Neural progenitor cell (in vitro differentiated cells): ENCODE measurements at places on chromosomes 5 and 9.

DNA sequence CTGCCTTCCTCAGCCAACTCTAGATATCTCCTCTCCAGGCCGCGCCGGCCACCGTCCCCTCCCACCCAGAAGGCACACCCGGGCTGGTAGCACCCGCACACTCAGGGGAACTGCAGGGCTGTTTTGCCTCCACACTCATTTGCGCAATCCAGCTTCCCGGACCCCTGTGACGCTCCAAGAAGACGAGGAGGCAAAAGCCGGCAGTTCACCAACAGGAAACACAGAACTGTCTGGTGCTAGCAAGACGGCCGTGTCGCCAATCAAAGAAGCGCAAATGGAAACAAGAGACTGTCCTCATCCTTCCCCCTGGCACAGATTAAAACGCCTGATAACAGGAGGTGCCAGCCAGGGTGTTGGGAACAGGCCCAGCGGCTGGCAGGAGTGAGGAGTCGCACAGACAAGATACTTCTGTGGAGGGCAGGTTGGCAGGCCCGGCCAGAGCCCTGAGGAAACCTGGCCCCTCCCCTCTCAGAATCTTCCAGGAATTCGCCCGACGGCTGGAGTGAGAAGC, 7.8 kb downstream of the AGPAT2 start:
- DNase-seq: no peak

GRCh38 chr5:36305571-36306326, 4.0 kb upstream of the RANBP3L start:
- no peak for DNase-seq

- no peak for DNase-seq
These were observed 275.0 kb downstream of the GAS1 start for GRCh38 chr9:86672301-86672700.

GRCh38 chr9:113215132-113215531, 5.9 kb downstream of the FKBP15 start:
- no peak for DNase-seq

DNA sequence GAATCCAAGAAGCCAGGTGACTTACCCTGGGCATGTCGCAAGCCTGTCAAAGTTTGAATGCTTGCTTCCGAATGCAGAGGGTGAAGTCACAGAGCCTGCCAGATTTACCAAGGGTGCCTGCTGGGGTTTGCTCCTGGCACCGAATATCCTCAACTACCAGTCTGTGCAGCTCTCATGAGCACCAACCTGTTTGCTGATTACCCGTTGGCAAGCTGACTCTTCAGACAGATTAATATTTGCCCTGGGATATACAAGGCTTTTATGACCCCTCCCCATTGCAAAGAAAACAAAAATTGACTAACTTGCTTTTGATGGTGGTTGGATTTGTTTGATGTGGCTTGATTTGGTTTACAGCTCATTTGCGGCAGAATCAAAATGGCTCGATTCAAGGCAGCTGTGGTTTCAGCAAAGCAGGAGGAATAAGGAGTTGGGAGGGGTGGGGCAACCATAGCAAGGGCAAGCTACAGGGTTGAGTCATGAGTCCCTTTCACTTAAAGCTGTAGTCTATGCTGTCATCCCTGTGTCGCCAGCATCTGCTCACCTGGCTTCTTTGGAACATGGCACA, 82.3 kb upstream of the AGXT2 start:
- DNase-seq: no peak

DNA sequence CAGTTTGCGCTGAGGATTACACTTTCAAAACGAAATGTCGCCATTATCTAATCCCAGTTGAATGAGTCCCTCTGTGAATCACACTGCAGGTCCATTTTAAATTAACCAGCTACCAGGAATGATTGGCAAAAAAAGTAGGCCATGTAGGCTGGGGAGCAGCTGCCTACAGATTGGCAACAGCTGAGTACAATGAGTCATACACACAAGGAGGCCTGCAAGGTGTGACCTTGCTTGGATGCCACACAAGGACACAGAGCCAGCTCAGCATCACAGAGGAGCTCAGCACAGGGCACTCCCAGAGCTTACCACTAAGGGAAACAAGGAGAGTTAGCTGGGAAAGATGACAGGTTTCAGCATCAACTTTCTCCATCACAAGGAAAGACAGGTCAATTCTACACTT, 12.9 kb downstream of the HAVCR1 start:
- no peak for DNase-seq

DNA sequence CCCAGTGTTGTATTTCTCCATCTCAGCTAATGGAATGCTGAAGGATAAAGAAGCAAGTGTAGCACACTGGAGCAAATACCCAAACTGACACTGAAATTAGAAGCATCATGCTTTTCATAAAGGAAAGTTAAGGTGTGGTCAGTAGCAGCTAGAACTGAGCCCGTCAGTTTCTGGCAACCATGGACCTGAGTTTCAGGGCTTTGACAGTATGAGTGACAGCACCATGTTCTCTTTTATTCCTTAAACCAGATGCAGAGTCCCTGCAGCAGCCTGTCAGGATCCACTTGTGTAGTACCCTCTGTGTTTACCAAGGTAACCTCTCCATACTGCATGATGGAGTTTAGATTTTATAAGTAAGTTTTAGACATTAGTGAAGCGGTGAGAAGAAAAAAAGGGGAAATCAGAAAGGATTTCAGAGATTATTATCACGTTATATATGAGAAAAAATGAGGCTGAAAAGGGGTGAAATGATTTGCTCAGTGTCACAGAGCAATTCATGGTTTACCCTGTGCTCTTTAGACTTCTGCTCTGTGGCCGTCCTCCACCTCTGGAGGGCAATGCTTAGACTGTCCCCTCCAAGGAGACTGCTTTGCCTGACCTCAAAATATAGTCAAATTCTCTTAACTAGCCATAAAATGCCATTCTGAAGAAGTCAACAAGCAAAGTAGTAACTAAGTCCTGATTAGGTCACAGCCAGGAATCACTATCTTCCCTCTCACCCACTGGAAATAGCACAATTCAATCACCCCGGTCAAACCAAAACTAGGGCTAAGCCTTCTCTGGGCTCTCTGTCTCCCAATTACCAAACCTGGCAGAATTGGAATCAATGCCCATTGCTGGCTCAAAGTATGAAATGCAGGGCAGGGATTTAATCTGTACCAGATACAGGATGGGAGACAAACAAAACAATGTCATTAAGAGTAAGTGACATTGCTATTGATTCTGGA, 10.5 kb upstream of the MYOT start:
- no peak for DNase-seq

DNA sequence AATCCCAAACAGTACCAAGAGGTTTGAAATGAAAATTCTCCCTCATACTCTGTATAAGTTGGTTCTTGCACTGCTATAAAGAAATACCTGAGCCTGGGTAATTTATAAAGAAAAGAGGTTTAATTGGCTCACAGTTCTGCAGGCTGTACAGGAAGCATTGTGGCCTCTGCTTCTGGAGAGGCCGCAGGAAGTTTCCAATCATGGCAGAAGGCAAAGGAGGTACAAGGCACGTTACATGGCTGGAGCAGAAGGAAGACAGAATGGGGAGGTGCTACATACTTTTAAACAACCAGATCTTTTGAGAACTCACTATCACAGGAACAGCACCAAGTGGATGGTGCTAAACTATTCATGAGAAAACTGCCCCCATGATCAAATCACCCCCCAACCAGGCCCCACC, 25.6 kb upstream of the ERBIN start:
- no peak for DNase-seq

- DNase-seq: peak; percentile 88
These were observed at the start of gene SNX24 for GRCh38 chr5:122845229-122846050. Gene SNX24 (plus strand): TSS chr5:122845613. CDS start chr5:122845634, 21 bp downstream.

- peak; percentile 71 for DNase-seq
These were observed 31.7 kb upstream of the PRXL2C start for GRCh38 chr9:96686638-96687335.

DNA sequence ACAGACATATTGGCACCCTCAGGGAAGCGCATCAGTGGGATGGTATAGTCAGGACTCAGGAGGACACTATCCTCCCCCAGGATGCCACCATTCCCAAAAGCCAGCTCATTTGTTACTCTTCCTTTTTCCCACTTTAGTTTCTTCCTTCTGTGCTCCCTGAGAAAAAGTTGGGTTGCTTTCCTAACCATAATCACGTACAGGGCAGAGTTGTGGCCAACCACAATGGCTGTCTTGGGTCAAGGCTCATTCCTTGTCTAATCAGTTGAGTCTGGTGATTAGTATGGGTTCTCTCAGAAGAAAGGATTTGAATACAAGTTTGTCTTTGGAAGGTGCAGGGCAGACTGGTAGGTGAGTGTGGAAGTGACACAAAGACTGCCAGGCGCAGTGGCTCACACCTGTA, 26.6 kb upstream of the ATP6V1G1 start:
- no peak for DNase-seq

DNA sequence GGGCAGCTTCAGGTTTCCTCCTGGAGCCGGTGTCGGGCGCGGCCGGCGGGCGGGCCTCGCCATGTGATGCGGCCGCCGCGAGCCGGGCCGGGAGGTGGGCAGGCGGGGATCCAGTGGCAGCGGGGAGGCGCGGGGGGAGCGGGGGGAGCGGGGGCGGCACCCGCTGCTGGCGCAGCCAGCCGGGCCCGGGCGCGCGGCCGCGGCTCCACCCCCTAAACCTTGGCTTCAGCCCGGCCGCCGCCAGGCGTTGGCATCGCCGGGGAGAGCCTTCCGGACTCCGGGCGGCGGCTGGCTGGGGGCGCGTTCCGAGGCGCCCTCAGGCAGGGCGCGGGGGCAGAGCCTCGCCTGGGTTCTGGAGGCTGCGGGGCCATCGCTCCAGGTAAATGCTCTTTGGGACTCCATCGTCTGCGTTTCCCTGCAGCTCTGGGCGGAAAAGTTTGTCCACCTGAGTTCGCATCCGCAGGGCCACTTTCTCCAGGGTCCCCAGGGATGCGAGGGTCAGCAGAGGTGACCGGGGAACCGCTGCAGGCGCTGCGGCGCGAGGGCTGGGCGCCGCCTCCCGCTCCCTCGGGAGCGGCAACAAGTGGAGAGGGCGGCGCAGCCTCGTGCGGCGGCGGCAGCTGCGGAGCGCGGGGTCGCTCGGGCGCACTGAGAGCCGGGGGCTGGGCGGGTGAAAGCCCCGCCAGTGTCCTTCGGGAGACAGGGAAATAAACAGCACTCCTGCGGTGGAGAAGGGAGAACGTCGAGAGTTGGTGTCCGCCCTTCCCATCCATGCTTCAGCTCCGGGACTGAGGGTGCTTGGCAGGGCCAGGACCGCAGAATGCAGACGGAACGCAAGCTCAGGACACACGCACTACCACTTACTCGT, at the start of gene ARHGEF28:
TSS of gene ARHGEF28 (plus strand) at position 253 of the 868 bp plus-strand sequence. CDS start 58,656 bp downstream, outside the sequence.
- DNase-seq: peak; percentile 82

DNA sequence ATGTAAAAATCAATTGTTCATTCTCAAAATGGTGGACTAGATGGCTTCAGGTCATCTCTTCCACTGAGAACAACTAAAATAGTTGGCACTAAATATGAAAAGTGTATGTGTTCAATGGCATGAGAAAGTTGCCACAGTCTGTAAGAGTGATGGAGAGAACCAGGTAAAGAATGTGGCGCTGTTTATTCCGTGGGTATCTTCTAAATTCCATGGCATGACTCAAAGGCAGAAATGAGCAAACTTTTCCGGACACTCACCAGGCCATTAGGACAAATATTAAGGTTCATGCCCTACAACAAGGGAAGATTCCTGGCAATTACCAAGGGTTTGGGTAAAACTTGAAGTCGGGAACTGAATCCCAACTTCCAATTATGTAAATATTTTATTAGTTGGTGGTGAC, 825.4 kb upstream of the CDH6 start:
- DNase-seq: no peak

- DNase-seq: no peak
These were observed 195.8 kb downstream of the EFNA5 start for GRCh38 chr5:107474716-107475489.

GRCh38 chr9:15915711-15916110, 362.9 kb downstream of the CCDC171 start:
- DNase-seq: peak; percentile 16

GRCh38 chr5:87594566-87594965, 181.8 kb upstream of the CCNH start:
- no peak for DNase-seq

DNA sequence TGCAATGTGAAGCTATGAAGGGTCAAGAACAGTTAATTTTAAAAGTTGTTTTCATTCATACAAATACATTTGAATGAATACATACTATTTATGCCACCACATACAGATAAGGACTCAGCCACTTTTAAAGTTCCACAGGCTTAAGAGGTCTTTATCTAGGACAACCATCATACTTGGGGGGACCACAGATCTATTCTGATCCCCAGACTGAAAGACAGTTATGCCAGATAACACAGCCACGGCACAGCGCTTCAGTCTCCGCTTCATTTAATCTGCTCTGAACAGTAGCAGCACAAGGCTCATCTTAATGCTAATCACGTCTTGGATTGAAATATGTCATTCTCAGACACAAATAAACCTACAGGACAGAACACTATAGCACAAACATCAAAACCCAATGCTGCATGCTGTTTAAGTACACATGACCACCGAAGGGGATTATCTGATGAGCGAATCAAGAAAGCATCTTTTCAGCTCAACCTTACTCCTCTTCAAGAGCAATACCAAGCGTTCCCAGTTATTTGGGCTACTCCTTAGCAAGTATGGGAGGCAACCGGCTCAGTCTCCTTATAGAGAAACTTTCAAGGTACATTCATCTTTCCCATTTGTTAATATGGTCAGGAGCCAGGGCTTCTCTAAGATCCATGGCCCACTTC, 33.3 kb downstream of the PUM3 start:
- peak; percentile 13 for DNase-seq

- no peak for DNase-seq
These were observed 392.0 kb downstream of the ZSWIM6 start for GRCh38 chr5:61724102-61724501.

DNA sequence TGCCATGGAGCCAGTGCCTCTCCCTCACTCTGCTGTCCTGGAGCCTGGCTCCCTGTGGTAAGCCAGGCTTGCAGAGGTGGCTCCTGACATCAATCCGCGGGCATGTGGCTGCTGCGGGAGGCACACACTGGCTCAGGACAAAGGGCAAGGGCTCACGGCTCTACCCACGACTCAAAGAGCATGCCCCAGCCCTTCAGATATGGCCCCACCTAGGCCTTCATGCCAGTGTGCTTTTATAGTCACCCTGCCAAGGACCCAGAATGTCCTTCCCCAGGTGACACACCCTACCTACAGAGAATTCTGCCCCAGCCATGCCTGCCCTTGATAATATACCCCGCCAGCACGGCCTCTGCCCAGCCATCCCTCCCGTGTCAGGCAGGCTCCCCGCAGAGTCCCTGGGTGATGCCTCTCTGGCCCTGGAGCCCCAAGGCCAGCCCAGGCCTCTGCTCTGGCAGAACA, 1.6 kb downstream of the MGAT4B start:
- DNase-seq: no peak

DNA sequence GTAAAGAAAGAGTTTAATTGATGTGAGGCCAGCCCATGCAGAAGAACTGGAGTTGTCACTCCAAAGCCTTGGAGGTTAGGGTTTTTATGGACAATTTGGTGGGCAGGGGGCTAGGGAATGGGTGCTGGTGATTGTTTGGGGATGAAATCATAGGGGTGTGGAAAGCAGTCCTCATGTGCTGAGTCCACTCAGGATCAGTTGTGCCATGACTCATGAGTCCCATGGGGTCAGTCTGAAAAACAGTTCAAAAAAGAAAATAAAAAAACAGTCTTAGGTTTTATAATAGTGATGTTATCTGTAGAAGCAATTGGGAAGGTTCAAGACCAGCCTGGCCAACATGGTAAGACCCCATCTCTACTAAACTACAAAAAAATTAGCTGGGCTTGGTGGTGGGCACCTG, 162.3 kb downstream of the KDM4C start:
- DNase-seq: no peak

GRCh38 chr5:18037718-18038117, 403.5 kb downstream of the TAF11L14 start:
- DNase-seq: no peak

GRCh38 chr5:173670791-173671120, 54.3 kb upstream of the BOD1 start:
- no peak for DNase-seq

GRCh38 chr5:146291421-146292074, 47.1 kb upstream of the POU4F3 start:
- DNase-seq: peak; percentile 79
